T-helper 22 cell (primary cell): ENCODE measurements at places on chromosomes 2 and 18.

- DNase-seq = no peak
Observed at GRCh38 chr2:23381084-23381483, 3.9 kb upstream of the KLHL29 start.

DNA sequence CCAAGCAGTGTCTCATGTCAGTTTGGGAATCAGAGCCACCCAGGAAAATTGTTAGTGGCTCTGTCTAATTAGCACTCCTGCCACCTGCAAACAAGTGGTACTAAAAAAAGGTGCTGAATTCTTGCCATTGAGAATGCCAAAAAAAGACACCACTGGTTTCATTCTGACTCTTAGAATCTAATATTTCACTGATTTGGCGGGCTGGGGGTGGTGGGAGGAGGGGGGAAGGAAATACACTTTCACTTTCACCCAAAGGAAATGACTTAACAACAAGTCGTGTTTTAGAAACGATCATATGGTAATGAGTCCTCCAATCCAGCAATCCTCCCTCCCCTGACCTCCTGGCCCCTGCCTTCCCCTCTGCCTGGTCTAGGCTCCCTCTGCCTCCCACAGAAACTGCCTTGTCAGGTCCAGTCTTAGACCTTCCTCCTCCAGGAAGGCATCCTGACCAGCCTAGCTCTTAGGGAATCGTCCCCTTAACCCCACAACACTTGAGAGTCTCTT is 4.4 kb upstream of the KLHL29 start:
- DNase-seq = no peak

DNA sequence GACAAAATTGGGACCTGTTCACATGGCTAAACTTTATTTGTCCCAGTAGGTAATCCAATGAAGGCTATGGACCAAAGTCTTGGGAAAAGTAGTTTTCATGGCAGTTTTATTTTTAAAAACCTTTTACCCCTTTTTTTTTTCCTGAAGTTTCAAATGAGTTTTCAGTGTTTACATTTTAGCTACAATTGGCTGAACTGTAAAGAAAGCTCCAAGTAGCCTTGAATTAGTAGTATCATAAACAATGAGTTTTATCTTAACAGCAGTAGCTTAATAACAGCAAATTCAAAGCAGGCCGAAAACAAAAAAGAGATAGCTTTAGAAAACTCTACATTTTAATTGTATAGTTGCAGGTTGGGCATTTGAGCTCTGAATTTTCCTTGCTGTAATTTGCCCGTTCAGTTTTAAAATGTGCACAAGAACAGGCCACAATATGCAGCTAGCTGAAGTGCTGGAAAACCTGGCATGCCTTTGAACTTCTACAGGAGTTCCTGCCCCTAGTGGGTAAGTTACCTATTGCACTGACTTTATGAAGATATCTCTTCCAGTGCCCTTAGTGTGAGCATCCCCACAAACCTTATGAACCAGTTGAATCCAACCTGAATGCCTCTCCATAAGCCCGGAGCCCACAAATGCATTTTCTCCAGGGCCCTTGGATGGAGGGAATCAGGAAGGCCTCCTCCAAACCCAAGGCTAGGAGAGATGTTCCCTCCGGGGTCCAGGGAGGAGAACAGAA is 106.7 kb downstream of the XRCC5 start:
- no peak for DNase-seq

- DNase-seq = no peak
Observed at GRCh38 chr18:47606526-47606925, 323.9 kb downstream of the SMAD2 start.

- no peak for DNase-seq
Observed at GRCh38 chr18:60018618-60019462, 119.0 kb downstream of the PMAIP1 start.

DNA sequence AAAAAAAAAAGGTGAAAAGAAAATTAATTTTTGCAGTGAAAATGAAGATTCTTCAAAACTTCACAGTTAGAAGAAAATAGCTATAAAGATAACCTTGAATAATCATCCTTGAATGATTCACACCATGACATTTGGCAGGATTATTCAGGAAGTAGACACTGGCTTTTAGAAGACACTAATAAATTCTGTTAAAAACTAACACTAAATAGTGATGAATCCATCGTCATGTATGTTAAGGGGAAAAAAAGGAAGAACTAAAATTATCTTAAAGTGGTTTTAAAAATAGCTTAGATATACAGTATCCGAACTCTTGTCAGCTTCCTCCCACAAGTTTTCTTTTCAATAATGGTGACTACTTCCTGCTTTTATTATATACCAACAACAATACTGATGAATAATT is 10.2 kb downstream of the USP37 start:
- no peak for DNase-seq

DNA sequence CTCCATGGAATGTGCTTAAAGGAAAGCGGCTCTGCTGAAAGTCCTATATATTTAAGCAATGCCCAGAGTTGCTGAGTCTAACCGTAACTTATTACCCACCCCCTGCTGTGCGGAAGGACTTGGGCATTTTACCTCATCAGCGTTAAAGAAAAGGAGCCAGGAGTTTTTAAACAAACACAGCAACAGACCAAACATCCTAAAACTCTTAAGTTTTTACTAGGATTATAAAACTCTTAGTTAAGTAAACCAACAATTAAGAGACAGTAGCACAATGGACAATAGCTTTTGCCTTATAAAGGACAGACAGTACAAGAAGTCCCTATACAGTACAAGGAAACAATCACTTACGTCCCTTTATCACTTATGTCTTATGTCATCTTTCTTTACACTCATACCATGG is 90.2 kb downstream of the ZNF521 start:
- no peak for DNase-seq

- DNase-seq = no peak
Observed at GRCh38 chr2:106009096-106009495, 185.0 kb downstream of the UXS1 start.

GRCh38 chr18:78242254-78242643 is 737.4 kb upstream of the SALL3 start:
- no peak for DNase-seq

DNA sequence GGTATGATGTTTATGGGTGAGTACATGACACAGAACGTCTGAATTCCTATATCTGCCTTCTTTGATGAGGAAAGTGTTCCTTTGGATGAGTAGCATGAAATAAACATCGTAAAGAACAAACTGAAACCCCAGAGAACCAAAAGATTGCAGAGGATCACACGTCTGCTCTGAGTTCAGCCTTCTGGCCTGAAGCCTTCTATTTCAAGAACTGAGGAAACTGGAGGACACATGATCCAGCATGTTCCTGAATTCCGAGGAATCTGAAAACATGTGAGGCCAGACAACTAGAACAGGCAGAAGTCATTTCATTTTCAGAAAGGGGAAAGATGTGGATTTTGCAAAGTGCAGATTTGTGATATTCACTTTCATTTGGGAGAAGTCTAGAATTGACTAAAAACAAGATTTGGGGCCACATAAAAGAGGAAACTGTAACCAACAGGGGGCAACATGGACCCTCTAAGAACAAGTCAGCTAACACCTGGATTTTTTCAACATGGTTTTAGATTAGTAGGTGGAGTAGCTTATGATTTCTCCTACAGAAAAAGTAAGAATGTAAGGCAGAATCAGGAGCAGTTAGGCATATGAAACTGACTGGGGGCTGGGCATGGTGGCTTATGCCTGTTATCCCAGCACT is 8.3 kb downstream of the SULT6B1 start:
- DNase-seq = no peak

GRCh38 chr2:218986148-218986761 is 1.3 kb upstream of the FEV start:
- no peak for DNase-seq

GRCh38 chr2:119431976-119432850 is 559 bp downstream of the TMEM37 start:
- no peak for DNase-seq

- no peak for DNase-seq
Observed at GRCh38 chr2:75562513-75562864, 1.8 kb upstream of the EVA1A start.

GRCh38 chr18:34223164-34223892 is 1.4 kb downstream of the NOL4 start:
- no peak for DNase-seq

GRCh38 chr2:101962309-101962708 is 29.5 kb upstream of the IL1R2 start:
- no peak for DNase-seq

DNA sequence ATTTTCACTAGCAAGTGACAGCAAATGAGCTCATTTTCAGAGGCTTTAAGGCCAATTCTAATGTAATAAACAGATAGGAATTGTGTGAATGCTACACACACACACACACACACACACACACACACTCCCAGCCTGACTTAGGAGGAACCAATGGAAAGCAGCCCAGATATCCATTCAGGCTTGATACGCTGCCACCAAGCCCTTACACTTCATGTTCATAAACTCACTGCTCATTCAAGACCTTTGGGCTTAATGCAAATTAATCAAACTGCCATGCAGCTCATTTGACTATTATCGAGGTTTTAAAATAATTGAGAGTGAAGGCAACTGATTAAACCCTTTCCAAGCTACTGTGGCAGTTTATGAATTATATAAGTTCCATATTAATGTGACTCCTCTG is 298.9 kb upstream of the NCKAP5 start:
- DNase-seq = no peak

- no peak for DNase-seq
Observed at GRCh38 chr2:221561770-221562169, 10.3 kb downstream of the EPHA4 start.

DNA sequence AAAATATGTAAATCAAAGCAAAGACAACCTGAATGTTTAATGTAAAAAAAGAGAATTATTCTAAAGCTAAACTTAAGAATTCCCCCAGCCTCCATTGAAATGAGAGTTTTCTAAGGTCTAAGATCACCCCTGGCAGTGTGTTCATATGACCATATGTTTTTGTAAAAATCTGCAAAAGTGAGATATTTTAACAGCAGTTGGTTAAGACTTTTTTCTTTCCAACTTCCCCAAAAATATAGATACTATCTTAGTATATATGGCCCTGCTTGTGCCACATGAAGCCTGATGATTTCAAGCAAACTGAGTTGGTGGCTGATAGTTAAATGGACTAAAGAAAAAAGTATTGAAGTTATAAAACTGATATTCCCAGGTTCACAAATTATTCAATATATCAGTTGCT is 35.4 kb downstream of the ZNF804A start:
- no peak for DNase-seq

DNA sequence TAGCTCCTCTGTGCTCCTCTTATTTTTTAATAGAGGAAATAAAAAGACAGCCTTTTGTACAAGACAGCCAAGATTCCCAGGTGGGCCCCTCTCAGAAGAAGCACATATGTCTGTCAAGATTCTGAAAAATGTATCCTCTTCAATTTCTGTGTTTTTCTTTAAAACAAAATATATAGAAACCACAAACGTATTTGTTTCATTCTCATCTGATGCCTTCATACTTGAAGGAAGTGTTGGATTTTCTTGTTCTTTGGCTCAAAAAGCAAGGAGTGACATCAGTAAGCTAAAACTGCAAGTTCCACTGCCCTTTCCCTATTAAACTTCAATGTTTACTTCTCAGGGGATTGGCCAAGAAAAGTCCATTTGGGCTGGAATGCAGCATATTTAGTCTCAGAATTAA is 193.8 kb upstream of the OSR1 start:
- DNase-seq = no peak

DNA sequence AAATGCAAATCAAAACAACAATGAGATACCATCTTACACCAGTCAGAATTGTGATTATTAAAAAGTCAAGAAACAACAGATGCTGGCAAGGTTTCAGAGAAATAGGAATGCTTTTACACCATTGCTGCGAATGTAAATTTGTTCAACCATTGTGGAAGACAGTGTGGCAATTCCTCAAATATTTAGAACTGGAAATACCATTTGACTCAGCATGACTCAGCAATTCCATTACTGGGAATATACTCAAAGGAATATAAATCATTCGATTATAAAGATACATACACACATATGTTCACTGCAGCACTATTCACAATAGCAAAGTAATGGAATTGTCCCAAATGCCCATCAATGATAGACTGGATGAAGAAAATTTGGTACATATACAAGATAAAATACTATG is 516.7 kb downstream of the ERBB4 start:
- no peak for DNase-seq

DNA sequence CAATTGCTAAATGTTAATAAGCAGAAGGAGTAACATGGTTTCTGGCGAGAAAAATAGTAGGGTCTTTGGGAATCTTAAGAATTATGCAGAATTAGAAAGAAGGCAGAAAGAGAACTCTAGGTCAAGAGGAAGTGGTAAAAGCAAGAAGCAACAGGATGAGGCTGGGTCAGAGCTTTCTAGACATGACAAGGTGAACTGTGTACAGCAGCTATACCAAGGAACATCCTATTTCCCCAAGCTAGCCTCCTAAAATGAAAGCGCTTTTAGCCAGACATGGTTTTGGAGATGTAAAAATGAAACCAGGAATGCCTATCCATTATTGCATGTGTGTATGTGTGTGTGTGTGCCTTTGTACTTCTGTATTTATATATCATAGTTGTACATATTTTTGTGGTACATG is 42.3 kb upstream of the STAT1 start:
- no peak for DNase-seq

DNA sequence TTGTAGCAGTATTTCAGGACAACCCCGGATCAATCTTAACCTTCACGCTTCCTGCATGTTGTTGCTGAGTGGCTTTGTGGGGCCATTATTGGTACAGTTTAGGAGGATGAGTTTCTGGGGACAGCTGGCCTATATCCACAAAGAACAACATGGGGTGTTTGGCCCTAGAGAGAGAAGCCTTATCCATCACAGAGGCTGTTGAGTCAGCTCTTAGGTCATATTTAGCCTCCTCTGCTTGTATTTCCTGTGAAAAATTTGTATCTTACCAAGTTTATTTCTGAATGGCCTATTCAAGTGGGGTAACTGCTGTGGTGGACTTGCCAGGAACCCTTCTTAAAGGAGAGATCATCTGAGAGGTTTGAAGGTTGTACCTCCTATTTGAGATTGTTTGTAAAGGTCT is 77.6 kb downstream of the MAP4K4 start:
- no peak for DNase-seq

GRCh38 chr2:143771939-143772338 is 642.7 kb downstream of the ARHGAP15 start:
- no peak for DNase-seq

- DNase-seq = no peak
Observed at GRCh38 chr2:195162194-195162593, 494.8 kb upstream of the SLC39A10 start.

GRCh38 chr18:36640021-36640952 is 188.5 kb downstream of the TPGS2 start:
- no peak for DNase-seq

DNA sequence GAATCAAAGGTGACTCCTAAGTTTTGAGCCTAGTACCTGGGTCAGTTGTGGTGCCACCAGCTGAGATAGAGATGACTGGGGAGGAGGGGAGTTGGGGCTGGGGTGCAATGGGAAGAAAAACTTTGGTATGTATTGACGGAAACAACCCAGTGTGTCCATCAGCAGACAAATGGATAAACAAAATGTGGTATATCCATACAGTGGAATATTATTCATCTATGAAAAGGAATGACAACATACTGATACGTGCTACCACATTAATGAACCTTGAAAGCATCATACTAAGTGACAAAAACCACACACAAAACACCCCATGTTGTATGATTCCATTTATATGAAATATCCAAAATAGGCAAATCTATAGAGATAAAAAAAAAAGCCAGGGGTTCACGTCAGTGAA is 41.1 kb upstream of the GPR155 start:
- DNase-seq = no peak

- no peak for DNase-seq
Observed at GRCh38 chr18:49869354-49869753, 56.0 kb upstream of the ACAA2 start.

GRCh38 chr2:36351736-36352349 is 3.7 kb upstream of the CRIM1 start:
- no peak for DNase-seq
